Activated T-cell treated with anti-CD3 and anti-CD28 coated beads for 48 hours (primary cell): ENCODE measurements at places on chromosomes 4 and X.

DNA sequence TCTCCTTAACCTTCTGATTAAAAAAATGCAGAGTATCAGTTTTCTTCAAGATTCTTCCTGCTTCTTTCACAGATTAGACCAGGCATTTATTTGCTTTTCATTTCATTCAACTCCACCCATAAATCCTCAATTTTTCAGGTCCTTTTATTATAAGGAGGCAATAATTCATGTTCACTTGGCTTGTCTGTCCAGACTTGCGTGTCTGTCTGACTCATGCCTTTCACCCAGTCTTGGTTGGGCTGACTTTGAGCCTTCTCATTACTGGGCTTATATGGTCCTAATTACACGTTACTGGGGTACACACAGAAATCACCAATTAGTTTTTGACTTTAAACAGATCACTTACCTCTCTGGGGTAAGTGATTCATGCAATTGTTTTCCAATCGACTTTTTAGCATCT, 48.8 kb upstream of the GALNT7 start:
- no peak for DNase-seq

DNA sequence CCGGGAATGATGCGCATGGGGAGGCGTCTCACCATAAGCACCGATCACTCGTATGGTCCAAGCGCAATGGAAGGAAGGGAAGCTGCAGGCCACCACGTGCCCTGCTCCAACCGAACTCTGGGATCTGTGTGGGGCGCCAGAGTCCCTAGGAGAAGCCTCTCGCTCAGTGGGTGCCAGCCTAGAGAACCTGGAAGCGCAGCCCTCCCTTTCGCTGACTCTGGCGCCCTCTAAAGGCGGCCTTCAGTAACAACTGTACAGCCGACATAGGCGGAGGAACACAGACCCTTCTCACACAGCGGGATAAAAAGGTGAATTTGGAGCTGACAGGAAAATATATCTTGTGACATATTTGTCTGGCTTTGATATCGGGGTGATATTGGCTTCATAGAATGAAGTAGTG, 76.0 kb downstream of the INTS6L start:
- DNase-seq = peak; percentile 22

DNA sequence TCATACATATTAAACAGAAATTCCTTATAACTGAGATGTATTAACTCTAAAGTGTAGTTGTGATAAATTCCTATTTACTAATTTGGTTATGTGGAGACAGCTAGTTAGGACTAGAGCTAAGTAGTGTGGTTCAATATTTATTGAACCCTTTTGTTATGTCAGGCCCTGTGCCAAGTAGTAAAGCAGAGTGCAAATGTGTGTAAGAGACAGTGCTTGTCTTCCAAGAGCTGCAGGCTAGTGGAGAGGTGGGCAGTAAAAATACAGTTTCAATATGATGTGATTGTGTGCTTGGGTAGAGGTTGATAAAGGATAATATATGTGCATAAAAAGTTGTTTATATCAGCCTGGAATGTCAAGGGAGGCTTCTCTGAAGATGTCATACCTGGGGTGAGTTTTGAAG, 80.0 kb downstream of the TBC1D19 start:
- DNase-seq = no peak

DNA sequence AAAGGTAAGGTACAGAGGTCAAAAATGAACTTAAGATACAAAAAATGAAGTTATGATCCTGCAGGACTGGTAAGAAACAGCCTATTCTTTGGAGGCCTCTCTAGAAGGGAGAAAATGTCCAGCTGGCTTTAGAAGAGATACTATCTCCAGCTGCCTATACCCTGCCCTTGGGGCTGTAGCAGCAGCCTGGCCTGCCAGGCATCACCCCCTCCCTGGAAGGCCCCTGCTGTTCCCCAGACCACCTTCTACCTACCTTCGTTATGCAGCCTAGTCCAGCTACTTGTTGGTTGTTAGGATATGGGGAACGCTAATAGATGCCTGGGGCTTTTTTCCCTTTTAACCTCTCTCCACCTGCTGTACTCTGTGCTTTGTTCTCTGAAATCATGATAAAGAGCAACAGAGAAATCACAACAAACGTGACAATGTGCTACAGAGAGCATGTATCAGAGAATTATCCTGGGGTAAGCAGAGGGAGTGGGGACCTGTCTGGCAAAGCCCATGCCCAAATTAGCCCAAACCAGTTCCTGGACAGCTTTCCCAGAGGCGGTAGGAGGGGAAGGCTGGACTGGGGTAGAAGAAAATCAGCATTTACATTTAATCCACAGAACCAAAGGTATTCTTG, 34.5 kb downstream of the FRMD7 start:
- DNase-seq = no peak

- no peak for DNase-seq
These were observed 100.2 kb downstream of the LNX1 start for GRCh38 chr4:53490965-53491622.

DNA sequence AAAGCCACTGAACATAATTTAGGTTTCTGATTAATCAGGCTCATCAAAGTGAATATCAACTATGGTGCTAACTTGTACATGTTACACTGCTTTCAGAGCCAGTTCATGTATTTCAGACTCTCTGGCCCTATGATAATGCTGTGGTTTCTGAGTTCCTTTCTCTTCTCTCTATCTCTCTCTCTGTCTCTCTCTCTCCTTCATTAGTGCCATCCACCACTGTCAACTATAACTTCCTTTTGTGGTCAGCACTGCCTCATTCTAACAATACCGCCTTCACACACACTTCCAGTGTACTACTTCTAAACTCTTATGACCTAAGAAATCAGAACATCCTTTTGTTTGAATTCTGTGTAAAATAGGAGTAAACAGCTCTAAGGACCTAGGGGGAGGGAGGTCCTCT, 907.1 kb downstream of the RPA4 start:
- no peak for DNase-seq

GRCh38 chrX:32591589-32591988, 619.8 kb downstream of the DMD start:
- no peak for DNase-seq

DNA sequence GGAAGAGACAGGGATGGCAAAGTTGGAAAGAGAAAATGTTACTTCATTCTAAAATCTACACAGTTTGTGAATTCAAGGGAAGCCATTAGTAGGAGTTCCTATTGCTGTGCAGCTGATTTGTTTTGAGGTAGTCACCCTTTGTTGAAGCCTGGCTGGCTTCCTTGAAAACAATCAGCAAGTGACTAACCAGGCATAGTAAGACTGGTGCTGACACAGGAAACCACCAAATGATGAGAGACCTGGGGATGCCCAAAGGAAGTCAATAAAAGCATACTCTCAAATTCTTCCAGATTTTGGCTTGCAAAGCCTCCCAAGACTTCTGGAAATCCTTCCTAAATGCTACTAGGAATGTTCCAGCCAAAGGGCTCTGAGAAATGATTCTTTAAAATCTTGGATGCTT, 23.9 kb upstream of the PRDM8 start:
- DNase-seq = no peak

GRCh38 chr4:7424553-7425111, 10.1 kb downstream of the PSAPL1 start:
- no peak for DNase-seq

DNA sequence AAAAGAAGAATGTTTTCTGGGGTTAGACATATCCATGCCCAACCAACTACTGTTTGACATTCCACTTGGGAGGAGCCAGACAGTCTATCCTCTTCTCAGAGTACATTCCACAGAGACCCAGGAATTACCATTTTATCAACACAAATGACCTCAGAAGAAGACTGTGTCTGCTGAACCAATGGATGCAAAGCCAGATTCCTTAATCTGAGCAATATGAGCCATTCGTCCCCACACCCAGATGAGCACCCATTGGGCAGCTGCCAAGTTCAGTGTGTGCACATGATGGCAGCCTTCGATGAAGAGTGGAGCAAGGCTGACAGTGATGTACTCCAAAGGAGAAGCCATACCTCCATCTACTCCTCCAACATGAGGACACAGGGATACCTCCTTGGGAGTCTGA, 111.3 kb downstream of the ZNF674 start:
- no peak for DNase-seq

- DNase-seq = no peak
These were observed 152.3 kb downstream of the CBR4 start for GRCh38 chr4:168857546-168858314.
